AG20443 (cell line): ENCODE measurements at places on chromosomes 7 and 10.

GRCh38 chr7:37377231-37377630 lies 71.4 kb downstream of the ELMO1 start:
- no peak for DNase-seq

DNA sequence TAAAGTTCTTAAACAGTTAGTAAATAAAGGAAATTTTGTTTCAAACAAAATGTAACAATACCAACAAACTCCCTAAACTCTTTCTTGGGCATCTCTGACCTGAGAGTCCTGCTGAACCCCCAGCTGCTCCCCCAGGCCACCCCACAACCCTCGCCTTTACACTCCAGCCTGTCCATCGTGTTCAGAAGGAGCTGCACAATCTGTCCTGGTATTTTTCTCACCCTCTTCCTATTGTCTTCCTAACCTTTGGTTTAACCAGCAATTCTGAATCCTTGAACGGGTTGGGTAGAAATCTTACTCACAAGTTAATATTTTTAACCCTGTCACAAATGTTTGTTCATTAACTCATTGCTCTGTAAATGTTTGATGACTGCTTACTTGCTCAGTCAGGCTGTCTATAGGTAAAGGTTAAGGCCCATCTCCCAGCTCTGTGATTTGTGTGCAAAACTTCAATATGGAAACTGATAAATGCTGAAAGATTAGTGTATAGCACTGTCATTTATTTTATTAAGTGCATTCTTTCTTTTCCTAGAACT lies 16.8 kb downstream of the SFRP4 start:
- DNase-seq: no peak

GRCh38 chr7:119271147-119271779 lies 1001.7 kb upstream of the KCND2 start:
- DNase-seq: no peak

- DNase-seq: no peak
Observed at GRCh38 chr7:27842851-27843250, 102.9 kb downstream of the TAX1BP1 start.

- DNase-seq: no peak
Observed at GRCh38 chr10:113732160-113732881, 19.2 kb upstream of the PLEKHS1 start.

DNA sequence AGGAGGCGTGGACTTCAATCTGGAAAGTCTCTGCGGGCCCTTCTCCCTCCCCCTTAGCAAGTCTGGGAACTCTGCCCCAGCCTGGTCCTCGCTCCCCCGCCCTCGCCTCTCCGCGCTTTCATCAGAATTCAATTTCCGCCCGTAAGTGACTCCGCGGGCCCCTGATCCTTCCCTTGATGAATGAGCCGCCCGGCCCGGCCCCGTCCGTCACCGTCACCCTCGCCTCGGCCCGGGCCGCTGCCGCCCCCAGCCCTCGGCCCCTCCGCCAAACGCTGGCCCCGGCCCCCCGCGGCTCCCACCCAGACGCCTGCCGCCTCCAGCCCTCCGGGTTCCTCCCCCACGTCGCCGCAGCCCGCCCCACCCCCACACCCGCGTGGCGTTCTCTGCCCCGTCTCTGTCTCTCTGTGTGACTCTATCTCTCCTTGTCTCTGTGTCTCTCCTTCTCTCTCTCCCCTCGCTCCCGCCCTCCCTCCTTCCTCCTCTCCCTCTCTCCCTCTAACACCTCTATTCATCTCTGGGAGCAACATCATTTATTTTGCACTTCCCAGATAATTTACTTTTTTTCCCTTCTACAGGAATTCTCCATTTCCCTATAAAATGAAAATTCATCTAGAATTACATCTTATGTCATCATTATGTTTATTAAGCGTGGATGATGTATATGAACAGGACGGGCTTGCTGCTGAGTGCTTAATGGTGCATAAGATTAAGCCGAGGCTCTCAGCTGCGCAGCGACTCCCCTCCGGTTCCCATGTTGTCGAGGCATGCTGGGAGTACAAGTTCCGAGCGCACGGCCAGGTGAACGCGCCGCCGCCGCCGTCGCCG lies 91.2 kb upstream of the PAX2 start:
- DNase-seq: peak; percentile 53

DNA sequence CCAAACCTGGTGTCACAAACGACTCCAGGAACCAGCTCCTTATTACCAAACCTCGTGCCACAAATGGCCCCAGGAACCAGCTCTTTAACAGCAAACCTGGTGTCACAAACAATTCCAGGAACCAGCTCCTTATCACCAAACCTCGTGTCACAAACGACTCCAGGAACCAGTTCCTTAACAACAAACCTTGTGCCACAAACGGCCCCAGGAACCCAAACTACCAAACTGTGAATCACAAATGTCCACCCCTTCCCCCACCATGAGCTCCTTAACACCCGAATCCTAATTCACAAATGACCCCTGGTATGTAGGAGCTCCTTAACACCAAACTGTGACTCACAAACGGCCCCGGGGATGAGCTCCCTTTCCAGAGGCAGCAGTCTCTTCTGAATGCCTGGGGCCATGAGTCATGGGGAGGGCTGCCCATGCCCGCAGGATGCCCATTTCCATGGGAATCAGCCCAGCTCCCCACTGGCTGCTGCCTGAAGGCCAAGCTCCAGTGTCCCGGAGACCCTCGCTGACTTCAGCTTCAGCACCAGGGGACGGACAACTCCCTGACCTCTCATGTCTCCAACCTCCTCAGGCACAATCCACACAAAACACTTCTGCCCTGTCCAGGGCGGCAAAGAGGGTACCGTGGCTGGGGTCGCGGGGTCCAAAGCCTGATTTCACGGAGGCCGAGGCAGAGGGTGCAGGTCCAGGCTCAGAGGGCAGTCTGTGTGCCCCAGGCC lies 213.1 kb downstream of the ELFN1 start:
- peak; percentile 95 for DNase-seq

DNA sequence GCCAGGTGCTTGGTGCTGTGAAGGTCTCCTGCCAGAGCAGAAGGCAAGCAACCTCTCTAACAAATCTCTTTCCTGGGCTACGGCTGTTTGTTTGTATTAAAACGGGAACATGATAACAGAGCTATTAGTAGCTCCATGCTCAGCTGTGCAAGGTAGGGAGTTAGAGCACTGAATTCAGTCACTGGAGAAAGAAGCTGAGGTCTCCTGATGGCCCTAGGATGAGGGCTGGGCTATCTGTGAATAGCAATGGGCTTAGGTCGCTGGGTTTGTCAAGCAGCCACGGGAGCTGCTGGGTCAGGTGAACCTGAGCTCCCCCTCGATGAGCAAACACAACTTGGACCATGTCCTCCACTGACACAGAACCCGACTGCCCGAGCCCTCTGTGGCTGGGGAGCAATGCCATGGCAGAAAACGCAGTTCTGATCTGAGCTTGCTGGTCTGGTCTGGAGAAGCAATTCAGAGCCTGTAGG lies 24.4 kb downstream of the TACC2 start:
- DNase-seq: no peak

- no peak for DNase-seq
Observed at GRCh38 chr7:7817748-7818147, 99.3 kb upstream of the RPA3 start.

GRCh38 chr7:99380823-99381663 lies 6.5 kb downstream of the ARPC1B start:
- DNase-seq: no peak
